ENCODE measurements at places on chromosomes 1 and 21.

DNA sequence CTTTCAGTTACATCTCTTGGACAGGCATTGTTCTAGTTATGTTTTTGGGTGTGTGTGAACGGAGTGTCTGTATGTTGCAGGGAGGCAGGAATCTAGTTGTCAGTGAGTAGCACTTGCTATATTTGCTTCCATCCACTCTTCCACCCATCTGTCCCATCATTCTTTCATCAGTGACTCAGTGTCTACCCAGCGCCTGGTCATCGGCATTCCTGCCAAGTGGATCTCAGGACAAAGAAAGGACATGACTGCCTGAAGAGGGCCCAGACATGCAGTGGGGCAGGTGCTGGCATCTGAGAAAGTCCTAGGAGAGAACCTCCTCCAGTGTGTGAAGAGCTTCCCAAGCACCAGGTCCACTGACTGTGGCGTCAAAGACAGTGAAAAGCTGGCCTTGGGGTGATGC is 27.3 kb upstream of the MAGOH start:
- DNase-seq, result no peak

GRCh38 chr1:13898406-13898805 is 198.4 kb downstream of the PRDM2 start:
- no peak for DNase-seq

GRCh38 chr1:9733160-9733789 is 81.7 kb downstream of the PIK3CD start:
- no peak for DNase-seq

DNA sequence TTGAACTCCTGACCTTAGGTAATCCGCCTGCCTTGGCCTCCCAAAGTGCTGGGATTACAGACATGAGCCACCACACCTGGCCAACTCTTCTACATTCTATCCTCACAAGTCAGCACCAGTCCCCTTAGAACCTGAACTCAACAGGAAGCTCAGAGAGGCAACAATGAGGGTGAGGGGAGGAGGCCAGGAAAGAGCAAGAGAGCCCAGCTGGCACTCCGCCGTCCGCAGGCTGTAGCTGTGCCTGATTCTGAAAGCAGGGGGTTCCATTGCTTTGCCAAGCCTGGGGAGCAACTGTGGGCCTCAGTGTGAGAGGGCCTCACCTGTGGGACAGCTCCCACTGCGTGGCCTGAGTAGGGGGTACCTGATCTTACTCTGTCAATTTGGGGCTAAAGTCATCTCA is 18.7 kb downstream of the STK40 start:
- DNase-seq, result no peak

- no peak for DNase-seq
These were observed 64.8 kb downstream of the ATP2B4 start for GRCh38 chr1:203691447-203691846.

GRCh38 chr1:230259621-230260020 is 166.5 kb downstream of the PGBD5 start:
- DNase-seq, result no peak

GRCh38 chr1:113835686-113836290 is 23.5 kb upstream of the RSBN1 start:
- no peak for DNase-seq

DNA sequence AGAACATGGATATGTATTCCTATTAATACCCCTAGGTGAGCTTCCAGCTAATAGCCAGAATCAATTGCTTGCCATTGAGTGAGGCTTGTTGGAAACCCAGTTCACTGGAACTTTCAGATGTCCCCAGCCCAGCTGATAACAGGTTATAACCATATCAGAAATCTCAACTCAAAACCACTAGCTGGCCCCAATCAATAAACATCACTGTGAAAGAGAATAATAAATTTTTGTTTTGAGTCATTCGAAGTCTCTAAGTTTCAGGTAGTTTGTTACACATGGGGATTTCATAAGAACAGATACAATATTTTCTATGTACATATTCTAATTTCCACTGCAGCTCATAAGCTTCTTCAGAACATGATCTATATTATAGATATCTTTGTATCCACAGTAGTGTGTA is 162.9 kb upstream of the SNX7 start:
- no peak for DNase-seq

- no peak for DNase-seq
These were observed 80.2 kb downstream of the FMN2 start for GRCh38 chr1:240171907-240172306.

DNA sequence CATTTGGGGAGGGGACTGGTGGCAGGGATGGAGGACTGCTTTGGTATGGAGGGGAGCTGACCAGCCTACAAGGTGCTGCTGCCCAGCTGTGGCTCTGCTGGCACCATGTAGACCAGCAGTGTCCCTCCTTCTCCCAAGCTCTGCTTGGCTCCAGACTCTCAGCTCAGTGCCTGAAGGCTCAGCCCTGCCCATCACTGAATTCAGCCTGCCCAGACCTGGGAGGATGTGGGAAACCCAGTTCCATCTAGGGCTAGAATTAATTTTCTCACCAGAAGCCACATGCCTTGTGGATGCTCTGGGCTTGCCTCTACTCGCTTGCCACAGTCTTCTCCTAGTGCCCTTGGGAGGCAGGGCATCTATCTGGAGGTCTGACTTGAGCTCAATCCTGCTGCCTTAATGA is 195.0 kb upstream of the EDN2 start:
- DNase-seq, result no peak

DNA sequence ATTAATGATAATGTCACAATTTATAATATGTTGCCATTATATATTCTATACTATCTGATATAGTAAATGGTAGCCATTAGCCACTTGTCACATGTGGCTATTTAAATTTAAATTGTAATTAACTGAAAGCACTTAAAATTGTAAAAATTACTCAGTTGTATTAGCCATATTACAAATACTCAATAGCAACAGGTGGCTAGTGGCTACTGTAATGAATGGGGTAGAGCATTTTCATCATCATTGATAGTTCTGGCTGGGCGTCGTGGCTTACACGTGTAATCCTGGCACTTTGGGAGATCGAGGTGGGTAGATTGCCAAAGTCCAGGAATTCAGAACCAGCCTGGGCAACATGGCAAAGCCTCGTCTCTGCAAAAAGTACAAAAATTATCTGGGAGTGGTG is 16.5 kb downstream of the ZBTB37 start:
- no peak for DNase-seq

DNA sequence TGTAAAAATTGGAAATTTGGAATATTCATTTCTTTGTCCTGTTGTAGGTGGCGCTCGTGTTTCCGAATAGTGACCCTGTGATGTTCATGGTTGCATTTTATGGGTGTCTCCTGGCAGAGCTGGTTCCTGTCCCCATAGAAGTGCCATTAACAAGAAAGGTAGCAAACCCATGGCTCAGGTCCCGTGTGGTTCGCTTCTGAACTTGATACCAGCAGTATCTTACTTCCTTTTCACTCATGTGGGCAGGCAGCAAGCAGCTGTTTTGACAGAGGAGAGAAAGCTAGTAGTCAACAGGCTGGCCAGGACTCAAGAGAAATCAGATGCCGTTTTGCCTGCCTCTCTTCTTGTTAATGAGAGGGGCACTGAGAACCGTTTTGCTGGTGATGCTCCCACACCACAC is 72.8 kb downstream of the S100B start:
- DNase-seq, result no peak

DNA sequence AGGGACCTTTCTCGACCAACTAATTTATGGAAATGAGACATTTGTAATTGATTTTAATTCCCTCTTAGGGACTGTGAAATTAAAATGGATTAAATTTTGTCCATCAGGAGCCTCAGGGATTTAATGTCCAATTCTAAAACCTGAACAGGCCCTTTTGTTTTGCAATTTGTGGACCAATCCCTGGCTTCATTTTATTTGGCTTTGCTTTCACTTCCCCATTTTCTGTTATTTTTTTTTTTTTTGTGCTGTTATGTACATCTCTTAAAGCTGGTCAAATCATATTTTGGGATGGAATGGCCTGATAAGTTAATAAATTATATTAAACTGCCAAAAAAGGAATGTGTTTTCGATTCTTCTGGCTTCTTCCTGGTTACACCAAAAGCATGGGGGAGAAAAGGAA is 28.9 kb downstream of the ZSCAN20 start:
- no peak for DNase-seq

DNA sequence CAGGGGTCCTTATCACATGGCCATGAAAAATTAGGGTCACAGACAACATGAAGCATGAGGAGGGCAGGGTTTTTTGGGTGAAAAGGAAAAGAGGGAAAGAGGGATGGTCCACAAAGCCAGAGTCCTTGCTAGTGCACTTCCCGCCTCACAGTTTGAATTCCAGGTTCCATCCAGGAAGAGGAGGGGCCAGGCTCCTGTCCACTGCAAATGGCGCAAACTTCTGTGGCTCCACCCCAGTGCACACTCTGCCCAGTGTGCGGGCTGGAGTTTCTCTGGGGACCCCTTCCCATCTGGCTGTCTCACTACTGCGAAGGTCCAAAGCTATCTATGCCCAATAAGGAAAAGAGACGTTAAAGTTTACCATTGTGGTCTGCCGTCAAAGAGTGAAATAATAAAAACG is 17.8 kb downstream of the AIM2 start:
- no peak for DNase-seq

DNA sequence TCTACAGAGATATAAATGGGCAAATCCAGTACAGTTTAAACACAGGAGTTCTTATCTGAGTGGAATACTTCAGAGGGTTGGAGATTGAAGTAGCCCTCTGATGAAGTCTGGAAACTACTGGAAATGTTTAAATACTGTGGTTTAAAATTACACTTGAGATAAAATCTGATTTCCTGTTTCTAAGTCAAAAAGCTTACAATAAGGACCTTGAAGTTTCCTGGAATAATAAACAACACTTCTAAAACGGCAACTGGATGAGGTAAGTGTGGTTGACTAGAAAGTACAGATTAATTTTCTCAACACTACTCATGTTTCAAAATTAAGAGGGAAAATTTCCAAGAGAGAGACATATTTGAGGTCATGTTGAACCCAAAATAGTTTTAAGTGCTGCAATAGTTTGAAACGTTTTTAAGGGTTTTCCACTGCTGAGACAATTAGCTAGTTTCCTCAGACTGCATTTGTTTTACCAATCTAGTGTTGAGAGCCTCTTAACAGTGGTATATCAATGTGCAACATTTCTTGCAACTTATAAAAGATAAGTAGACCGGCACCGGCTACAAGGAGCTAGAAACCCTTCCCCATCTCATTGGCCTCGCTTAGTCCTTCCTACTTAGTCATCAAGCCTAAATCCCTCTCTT is 27.4 kb downstream of the KCNA3 start:
- no peak for DNase-seq

GRCh38 chr1:62294261-62294660 is 25.0 kb downstream of the KANK4 start:
- DNase-seq, result no peak

- DNase-seq, result no peak
These were observed 1.6 kb upstream of the TAF12 start for GRCh38 chr1:28644494-28644893.

- no peak for DNase-seq
These were observed 146.9 kb downstream of the RHOU start for GRCh38 chr1:228882041-228882770.

DNA sequence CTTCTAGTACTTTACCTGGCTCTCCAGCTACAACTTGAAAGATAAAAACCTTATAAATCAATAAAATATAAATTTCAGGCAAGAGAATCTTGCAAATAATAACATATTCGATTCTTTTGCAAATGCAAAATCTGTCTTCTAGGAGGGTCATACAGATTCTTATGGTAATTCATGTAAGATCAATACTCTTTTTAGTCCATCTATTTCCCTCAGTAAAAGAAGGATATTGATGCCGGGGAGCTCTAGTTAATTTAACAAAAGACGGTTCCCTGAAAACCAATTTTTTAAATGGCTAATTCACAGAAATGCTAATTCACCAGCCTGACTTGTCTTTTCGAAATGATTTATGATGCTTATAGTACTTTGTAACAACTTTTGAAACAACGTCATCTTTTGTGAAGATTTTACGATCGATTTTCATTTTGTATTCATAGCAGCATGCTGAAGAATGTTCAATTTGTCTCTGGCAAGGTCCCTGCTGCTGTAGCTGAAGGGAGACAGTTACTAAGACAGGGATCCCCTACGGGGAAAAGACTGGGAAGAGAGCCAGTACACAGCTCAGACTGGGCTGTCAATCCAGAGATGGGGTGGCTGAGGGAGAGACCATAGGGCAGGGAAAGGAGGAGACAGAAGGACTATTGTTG is 90.6 kb upstream of the SPAG17 start:
- no peak for DNase-seq

- DNase-seq, result no peak
These were observed 65.8 kb upstream of the DIP2A start for GRCh38 chr21:46392921-46393320.

DNA sequence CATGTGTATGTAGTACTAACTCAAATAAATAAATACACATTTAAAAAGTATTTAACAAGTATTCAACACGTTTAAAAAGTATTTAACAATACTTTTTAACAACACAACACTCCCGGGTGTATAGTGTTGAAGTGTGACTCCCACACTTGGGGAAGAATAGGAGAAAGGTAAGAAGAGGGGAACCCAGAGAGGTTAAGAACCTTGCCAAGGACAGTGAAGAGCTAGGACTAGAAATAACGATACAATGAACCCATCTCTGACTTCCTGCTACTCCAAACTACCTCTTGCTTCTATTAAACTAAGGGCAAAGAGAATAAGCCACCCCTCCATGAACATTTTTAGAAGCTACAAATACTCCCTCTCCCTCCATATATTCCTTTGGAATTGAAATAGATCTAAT is 1.7 kb upstream of the GFI1 start:
- no peak for DNase-seq

GRCh38 chr21:40845441-40845995 is 1.4 kb downstream of the DSCAM start:
- no peak for DNase-seq

GRCh38 chr1:112247036-112247597 is 148.9 kb upstream of the CTTNBP2NL start:
- DNase-seq, result no peak

Measured in stimulated activated CD8-positive, alpha-beta memory T cell treated with anti-CD3 and anti-CD28 coated beads, Interleukin-7, amount 100 ng/mL, for 48 hours (primary cell).